ENCODE measurements at places on chromosomes 1 and 21.

DNA sequence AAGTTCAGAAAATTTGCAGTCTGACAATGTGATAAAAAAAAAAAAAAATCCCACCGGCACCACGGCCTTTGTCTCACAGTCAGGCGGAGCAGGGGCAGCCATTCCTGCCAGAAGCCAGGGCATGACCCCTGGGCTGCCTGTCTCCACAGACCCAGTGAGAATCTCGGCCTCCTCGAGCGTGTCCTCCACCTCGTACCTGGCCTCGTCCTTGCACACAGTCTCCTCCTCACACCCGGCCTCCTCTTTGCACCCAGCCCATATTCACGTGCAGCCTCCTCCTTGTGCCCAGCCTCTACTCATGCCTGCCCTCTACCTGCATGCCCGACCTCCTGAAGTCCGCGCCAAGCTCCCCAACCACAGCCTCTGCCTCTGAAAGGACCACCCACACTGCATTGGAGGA lies 182.0 kb downstream of the AGBL4 start:
- no peak for DNase-seq

DNA sequence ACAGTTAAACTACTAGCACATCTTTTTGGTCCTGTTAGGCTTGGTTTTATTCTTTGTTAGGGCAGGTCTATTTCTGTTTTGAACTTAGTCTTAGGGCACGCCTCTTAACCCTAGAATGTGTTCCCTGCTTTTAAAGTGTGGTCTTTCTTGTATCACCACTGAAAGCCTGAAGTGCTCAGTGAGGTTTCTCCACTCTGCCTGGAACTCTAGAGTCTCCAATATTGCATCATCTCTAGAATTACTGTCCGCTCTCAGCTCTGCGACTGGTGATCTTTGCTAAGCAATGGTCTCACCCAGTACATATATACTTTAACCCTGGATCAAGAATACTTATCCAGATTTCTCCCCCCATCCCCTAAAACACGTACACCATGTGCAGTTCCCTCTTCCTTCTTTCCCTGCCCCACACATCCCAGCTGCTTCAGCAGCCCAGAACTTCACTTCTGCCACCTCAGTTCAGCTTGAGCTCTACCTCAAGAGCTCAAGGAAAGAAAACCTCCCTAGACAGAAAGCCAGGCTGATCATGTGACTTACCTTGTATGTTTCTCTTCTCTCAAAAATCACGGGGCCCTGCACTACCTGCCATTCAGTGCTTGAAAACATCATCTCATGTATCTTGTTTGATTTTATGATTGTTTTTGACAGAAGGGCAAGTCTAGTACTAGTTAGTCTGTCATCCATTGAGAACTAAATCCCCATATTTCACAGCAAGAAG lies 59.9 kb downstream of the TENT5C start:
- DNase-seq, result no peak

- no peak for DNase-seq
These were observed 12.2 kb downstream of the ARHGEF2 start for GRCh38 chr1:155966135-155966534.

DNA sequence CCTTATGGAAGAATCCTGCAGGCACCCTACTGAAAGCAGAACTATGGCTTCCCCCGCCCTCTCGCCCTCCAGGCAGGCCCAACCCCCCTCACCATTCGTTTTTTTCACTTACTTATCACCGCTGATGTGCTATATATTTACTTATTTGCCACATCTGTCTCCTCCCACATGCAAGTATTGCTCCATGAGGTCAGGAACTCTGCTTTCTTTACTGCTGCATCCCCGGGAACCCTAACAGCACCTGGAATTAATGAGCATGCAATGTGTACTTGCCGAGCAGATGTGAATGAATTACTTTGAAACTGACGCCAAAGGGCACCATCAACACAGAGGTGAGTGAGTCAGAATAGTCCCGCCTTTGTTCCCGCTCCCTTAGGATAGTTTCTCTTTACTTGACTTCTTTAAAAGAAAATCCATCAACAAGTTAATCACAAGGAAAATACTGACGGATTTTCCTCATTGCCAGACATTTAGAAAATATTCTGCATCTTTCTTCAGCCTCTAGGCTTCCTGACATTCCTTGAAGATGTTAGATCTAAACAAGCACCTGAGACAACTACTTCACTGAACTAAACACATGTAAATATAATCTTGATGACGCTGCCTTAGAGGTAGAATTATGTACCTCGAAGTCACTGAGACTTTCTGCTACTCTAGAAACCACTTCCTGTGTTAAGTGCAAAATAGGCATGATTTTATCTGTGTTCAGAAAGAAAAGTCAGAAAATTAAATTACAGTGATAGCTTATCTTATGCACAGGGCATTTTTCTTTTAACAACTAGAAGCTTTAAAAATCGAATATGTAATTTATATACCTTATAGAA lies 17.5 kb upstream of the RAB4A start:
- DNase-seq, result no peak

DNA sequence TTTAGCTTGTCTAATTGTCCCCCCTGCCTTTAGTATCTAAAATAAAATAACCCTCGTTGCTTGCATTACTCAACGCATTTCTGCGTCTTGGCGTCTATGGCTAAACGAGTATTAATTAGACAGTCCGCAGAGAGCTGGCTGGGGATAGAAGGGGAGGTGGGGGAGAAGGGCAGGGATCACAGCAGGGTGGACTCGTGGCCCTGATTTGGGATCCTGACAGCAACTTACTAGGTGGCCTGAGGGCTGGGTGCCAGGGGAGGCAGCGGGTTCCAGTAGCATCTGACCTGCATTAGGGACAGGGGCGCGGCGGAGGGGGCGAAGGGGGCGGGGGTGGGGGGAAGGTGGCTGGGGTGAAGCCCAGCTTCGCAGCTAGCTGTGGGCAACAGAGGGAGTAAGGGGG lies 1.1 kb upstream of the BACE2 start:
- DNase-seq, result no peak

- no peak for DNase-seq
These were observed 8.9 kb upstream of the PCBP3 start for GRCh38 chr21:45634511-45635183.

Measured in cortex of kidney (tissue), 1 donor.